ENCODE measurements at places on chromosomes 16 and 17.

DNA sequence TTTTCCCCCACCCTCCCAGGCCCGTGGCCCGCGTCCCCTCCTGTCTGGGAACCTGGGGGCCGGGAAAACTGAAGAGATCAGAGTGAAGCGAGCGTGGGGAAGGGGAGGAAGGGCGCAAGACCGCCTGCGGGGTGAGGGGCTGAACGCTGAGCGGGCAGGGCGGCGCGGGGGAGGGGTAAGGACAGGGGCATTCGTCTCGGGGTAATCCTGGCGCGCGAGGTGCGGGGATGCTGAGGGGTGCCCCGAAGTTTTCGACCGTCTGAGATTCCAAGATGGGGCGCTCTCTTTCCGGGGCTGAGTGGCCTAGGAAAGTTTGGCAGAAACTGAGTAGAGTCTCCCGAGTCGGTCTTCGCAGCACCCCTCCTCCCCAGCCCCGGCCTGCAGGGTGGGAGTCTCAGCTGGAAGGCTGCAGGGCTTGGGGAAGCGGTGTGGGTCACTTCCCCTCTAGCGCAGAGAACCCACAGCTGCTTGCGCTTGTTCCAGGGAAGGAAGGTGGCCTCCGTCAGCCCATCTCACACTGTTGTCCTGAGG lies 555 bp downstream of the TTYH2 start:
- DNase-seq = no peak

DNA sequence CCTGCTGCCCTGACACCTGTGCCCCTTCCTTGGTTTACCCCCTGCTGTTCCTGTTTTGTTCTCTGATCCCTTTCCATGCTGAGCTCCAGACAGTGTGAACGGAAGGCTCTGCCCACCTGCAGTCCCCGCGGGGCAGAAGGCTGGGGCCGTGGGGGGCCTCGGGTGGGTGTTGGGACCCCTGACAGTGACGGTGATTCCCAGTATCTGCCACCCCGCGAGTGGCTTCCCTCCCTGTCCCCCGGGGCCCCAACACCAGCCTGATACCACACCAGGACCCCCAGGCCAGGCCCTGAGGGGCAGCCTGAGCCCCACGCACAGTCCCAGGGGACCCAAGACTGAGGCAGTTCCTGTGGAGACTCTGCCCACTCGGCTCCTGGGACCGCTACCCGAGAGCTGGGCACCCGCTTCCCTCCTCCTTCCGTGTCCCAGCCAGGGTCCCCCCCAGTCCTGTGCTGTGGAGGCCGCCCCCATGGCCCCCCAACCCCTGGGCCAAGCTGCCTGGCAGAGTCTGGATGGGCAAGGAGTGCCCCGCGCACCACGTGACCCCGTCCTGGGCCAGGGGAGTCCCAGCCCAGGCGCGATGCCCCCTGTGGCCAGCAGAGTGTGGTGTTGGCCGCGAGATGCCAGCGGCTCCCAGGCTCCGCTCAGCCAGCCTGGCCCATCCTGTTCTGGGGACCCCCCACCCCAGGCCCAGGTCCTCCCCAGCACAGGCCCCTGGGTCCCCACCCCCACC lies 10.0 kb upstream of the C1QTNF8 start:
- DNase-seq = no peak

DNA sequence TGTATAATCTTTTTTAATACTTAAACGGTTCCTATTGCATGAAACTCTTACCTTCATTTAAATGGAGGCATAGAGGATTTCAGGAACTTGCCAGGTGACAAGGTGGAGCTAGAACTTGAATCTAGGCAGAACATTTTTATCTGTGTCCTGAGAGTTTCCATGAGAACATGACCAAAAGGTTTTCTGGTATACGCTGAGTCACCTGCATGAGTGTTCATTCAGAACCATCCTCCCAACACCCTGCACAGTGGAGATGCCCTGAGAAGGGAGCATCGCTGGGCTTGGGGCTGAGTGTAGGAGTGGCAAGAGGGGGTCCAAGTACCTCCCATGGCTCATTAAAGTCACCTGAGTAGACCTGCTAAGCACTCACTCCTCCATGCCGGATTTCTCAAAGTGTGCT lies 169.7 kb upstream of the CACNG5 start:
- no peak for DNase-seq

DNA sequence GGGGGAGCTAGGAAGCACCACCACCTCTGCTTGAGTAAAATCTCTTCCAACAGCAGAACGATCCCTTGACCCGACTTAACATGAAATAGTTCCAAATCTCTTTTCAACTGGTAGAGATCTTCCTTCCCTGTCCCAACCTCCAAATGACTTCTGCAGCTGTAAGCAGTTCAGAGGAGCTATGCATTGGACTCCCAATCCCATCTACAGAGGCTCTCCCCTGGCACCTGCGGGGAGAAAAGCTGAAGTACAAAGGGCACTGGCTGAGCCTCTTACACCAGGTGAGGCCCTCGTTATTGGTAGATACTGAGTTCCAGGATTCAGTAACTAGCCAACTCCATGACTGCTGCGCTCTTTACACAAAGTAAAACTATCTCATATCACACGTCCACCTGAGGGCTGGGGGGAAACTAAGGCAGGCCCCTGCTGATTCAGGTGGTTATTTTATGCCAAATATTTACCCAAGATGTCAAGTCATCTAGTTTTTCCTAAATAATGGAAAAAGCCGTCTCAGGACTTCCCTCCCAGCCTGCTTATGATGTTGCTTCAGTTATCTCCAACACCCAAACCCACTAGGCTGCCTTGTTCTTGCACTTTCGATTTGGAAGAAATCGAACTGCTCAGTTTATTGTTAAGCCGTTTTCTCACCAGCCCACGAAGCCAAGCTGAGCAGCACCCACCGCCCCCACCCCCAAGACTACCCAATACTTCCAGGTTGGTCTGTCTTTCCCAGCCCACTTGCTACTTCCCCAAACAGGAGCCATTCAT lies 3.2 kb downstream of the ACTG1 start:
- no peak for DNase-seq

DNA sequence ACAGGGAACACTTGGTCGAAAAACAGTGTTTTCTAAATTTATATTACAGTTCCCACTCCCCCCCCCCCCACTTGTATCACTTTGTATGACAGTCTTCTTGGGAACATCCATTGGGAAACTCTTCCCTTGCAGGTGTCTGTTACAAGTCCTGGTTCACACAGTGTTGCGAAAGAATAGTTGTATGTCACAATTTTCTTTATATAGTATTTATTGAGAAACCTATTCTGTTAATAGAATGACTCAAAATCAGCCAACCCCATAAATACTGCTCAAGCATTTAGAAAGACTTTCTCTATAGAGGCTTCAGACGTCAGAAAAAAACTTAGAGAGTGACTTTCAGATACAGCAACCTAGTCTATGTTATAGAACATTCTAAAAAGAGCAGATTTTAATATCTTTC lies 414.4 kb downstream of the WWOX start:
- no peak for DNase-seq

DNA sequence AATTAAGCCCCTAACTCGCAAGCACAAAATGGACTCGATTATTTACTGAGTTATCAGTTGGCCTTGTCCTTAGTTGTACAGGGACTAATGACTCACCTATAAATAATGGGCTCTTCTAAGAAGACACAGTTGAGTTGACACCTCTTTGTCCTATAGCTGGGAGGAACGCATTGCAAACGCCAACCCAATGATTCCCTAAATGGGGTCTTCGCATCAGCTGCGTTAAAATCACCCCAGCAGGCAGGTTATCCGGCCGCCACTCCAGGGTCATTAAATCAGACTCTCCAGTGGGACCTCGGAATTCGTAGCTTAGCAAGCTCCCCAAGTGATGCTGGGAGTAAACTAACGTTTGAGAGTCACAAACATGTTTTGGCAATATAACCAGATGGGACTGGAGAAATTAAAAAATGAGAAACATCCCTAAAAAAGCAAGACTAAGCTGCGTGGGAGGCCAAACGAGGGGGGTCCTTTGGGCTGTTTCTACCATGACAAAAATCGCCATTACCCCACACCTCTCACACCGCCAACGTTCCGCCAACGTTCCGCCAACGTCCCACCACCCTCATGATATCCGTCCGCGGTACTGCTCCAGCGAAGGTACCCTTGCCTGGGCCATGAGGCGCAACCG lies 932 bp upstream of the NFE2L1 start:
- DNase-seq = no peak

GRCh38 chr16:30867747-30868146 lies 26.1 kb downstream of the BCL7C start:
- DNase-seq = no peak

GRCh38 chr17:82333279-82334171 lies at the start of gene SECTM1:
Gene SECTM1, minus strand, starts transcription at chr17:82333766. Its CDS starts 6,526 bp downstream, at chr17:82327240.
- no peak for DNase-seq

DNA sequence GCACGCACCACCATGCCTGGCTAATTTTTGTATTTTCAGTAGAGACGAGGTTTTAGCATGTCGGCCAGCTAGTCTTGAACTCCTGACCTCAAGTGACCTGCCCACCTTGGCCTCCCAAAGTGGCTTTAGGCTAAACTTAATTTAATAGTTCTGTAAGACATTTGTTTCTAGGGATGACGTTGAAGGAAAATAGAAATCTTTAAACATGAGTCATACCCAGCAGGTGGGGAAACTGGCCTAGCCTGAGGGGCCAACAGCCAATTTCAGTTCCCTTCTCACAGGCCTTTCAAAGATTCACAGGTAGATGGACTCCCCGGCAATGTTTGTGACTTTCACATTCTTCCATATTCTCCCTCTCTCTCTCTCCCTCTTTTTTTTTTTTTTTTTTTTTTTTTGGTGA lies 18.1 kb upstream of the ITPRIPL2 start:
- DNase-seq = no peak

Data from AG09309 (cell line).